Activated CD4-positive, alpha-beta T cell treated with anti-CD3 and anti-CD28 coated beads for 24 hours (primary cell): ENCODE measurements at places on chromosomes 2 and 18.

DNA sequence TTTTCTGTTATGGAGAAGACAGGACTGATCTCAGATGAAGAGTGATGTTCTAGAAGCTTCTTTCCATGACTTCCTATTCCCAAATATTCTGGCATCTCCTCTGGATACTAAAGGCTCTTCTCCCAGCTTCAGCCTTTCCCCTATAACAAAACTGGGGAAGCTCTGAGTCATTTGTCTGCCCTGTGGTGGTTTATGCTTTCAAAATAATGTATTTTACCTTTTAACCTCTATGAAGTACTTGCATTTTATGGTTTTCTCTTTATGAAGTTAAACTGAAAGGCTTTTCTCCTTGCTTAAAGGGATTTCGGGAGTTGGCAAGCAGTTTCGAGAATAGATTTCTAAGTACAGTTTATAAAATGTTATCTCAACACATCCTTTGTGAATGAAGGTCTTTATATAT is 104.4 kb downstream of the TANC1 start:
- DNase-seq = no peak

DNA sequence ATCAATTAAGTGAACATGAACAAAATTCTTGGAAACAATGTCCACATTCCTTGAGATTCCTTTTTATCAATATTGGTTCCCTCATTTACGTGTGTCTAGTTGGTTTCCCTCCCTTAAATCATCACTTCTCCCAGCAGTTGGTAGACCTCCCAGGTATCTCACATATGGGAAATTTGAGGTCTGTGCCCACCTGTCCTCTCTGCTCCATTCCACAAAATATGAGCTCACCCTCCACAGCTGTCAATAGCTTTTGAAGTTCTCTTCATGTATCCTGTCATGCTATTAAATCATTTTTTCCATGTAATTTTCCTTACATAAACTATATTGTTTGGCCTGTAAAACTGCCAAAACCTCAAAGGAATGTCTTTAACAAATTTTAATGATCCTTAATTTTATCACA is 992.2 kb upstream of the ACVR2A start:
- no peak for DNase-seq

DNA sequence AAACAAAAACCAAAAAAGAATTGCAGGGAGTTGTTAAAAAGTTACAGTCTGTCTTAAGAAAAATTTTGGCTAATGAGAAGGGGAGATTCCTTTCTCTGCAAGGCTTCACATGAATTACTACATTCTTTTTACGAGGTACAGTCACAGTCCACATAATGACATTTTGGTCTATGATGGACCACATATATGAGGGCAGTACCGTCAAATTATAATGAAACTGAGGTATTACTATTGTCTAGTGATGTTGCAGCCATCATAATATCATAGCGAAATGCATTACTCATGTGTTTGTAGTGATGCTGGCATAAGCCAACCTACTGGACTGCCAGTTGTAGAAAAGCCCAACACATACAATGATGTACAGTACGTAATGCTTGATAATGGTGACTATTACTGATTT is 12.5 kb downstream of the SERPINB7 start:
- DNase-seq = no peak

DNA sequence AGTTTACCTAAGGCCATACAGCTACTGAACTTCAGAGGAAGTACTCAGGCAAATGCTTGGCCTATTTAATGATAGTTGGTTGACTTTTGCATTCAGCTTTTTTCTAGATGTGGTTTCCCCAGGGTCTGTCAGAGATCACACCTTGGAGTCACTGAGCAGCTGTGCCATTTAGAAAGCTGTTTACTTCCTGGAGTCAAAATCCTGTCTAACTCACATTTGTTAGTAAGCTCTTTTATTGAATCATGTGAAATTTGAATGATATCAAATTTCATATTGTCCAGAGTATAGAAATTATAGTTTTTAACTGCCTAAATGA is 7.6 kb upstream of the TRIB2 start:
- no peak for DNase-seq

- DNase-seq = no peak
Observed at GRCh38 chr2:215431290-215431689, 4.6 kb downstream of the FN1 start.

DNA sequence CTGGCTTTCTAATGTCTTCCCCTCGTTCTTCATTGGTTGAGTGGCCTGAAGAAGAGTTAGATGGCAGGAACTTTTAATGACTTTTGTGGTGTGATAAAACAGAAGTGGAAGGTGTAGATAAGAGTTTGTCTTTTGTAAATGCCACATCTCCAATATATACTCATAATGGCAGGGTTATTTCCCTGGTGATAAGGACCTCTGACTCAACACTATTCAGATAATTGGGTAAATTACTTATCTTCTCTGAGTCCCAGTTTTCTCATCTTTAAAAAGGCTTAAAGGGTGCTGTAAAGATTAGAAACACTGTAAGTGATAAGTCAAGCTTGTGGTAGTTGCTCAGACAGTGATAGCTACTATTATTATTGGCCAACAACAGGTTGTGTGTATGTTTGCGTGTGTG is 9.5 kb downstream of the KLHL14 start:
- no peak for DNase-seq

DNA sequence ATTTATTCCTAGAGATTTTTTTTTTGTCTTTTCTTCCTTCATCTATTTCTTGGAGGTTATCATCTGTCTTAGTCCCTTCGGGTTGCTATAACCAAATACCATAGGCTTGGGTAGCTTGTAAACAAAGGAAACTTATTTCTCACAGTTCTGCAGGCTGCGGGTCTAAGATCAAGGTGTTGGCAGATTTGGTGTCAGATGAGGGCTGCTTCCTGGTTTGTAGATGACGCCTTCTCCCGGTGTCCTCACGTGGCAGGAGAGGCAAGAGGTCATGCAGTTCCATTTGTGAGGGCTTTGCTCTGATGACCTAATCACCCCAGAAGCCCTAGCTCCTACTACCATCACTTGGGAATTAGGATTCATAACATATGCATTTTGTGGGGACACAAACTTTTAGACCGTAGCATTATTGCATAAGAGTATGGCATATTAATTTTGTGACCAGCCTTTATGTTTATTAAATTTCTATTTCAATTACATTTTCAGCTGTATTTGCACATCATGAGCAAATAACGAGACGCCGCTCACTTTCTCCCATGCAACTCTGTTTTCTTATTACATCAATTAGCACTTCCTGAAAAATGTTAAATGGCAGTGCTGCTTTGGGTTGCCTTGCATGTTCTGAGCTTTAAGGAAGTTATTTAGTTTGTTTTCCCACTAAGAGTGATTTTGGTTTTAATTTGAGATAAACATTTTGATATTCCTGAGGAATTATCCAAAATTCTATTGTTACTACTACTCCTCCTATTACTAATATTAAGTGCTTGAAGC is 246.4 kb upstream of the HDAC4 start:
- no peak for DNase-seq

- DNase-seq = no peak
Observed at GRCh38 chr18:13613099-13613498, 113.3 kb downstream of the FAM210A start.

DNA sequence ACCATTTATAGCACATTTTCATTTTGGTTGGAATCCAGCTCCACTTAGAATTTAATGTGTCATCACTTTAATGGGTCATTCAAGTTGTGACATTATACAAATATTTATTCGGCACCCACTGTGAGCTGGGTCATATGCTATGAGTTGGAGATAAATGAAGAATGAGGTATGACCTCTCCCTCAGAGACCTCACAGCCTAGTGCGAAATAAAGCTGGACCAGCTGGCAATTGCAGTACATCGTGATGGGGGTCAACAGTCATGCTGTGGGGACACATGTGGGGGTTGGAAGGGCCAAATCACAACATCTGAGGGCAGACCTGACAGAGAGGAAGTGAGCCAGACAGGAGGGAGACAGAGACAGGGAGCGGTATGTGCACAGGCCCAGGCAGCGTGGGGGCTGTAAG is 175.4 kb downstream of the MAIP1 start:
- no peak for DNase-seq
